ENCODE measurements at places on chromosomes 5 and 9.

DNA sequence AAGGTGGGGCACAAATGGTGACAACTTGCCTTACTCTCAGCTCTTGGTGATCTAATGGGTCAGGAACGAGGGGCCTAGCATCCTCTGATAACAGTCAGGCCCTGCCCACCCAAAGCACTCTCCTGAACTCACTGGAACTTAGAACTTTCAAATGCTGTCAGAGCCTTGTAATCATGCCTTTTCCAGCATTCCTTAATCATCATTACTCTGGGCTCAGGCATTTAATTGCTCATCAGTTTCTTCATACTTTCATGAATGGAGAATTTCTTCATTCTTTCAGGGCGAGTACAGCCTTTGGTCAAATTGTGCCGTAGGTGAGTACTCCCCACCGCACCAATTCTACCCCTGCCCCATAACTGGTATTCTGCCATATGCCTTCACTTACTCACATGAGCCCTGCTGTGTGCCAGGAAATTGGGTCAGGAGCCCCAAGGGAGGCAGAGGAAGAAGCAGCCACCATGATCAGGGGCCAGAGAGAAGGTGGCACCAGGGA lies 30.2 kb upstream of the DUSP1 start:
- DNase-seq, result no peak

- no peak for DNase-seq
Observed at GRCh38 chr5:148471379-148471778, 87.6 kb downstream of the FBXO38 start.

DNA sequence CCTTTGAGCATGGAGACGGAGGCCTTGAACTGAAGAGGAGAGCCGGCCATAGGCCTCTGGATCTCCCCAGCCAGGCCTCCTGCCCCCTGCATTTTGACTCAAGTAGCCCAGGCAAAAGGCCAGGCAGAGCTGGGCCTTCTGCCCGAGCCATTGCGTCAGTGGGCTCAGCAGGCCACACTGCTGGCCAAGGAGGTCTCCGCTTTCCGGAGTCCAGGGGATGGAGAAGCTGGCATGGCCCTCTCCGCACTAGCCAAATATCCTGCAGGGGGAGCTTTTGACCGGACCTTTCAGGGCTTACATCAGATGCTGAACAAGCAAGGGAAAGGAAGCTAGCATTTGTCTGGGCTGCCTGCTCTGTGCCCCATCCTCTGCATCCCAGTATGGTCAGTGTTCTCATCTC lies 386.8 kb downstream of the TRIM36 start:
- DNase-seq, result no peak

DNA sequence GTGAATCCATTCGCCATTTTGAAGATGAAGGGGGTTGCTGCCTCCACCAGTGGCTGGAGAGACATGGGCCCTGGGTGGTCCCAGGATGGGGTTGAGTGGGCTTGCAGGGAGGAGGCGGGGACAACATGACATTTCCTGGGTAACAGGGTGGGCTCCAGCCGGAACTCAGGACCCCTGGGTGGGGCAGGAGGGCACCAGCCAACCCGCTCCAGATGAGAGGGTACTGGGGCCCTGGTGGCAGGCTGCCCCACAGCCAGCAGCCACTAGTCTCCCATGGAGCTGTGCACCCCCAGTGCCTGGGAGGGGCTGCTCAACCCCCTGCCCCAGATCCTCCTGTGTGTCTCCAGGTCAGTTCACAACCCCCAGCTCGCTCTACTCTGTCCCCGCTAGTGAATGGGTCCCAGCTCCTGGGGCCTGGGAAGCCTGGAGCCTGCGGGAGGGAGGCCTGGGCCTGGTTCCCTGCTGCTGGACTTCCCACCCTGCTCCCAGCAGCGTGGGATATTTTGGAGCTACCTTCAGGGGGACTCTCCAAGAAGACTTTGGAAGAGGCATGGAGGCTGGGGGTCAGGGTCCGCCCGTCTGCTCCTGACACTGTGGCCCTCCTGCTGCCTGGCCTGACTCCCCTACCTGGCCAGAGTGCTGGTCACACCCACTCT lies 55.9 kb downstream of the AHRR start:
- DNase-seq, result no peak

DNA sequence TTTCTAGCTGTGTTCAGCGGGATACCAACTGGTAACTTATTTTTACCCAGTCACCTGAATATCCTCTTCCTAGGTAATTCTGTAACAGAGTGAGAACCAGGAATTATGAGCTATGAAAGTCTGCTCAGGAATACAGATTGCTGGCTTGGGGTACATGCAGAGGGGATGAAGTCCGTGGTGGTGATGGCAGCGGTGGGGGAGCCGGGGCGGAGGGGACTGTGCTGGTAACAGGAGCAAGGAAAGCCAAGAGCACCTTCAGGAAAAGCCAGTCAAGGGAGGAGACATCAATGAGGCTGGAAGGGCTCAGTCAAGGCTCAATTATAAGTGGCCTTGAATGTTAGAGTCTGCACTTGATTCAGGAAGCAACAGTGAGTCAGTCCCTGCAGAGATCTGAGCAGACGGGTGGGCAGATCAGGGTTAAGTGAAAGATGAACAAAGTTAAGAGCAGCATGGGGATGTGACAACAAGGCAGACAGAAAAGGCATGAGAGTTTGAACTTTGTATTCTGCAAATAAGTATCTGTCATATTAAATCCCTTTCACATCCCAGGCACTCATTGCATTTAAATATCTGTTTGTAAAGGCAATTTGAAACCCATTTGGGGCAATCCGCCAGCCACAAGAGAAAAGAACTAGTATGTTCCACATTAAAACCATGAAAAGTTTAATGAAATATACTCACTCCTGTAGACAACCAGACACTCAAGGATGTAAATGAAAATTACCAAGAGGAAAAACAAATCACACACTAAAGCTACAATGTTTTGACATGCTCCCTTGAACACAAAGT lies 101.2 kb downstream of the TTC39B start:
- DNase-seq, result no peak

DNA sequence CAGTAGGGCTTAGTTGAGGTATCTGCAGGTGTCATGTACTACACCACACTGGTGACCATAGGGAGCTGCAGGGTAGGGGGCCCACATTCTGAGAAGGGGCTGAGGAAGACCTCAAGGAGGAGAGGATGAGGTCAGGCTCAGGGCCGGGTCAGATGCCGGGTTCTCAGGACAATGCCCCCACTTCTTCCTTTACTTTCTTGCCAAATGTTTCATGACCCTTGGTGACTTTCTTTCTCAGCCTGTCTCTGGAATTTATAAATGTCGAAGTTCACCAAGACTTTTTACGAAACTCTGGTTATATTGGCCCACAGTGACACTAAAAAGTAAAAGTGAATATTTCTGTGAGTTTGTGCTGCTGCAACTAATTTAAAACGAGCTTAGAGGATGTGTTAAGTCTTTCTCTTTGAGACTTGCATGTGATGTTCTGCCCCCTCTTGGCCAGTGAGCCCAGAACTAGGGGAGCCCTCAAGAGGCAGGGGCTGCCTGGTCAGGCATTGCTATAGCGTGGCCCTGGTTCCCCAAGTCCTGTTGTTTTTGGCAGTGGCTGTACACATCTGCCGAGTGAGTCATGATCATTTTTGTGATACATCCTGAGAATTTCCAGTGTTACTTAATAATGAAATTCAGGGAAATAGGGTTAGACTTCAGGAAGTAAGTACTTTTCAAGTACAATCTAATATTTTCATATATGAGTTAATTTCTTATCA lies 11.2 kb downstream of the ACO1 start:
- no peak for DNase-seq

DNA sequence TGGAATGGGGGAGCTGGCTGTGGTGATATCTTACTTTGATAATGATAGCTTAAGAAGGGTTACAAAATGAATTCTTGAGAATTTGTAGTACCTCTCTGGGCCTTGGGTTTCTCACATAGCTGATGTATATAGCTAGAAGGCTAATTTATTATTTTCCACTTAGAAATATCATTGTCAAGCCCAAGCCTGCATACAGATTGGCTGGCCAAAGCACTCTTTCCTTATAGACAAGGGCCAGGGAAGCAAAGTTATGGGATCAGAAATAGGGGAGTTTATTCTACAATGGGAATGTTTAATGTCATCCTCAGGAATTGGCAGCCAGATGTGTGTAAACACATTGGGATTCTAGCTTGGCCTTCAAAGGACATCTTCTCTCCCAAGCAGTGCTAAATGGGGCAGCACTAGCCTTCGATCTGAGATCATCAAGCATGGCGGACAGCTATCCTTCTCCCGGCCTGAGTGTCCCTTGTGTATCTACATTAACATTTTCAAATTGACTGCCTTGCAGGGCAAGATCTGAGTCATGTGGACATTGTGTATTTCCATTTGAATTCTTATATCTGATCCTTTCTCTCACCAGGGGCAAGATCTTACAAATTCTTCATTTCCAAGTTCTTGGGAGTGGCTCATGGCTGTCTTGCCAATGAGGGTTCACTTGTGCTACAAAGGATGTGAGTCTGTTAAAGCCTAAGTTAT lies 457.2 kb downstream of the ARHGEF28 start:
- DNase-seq, result no peak

DNA sequence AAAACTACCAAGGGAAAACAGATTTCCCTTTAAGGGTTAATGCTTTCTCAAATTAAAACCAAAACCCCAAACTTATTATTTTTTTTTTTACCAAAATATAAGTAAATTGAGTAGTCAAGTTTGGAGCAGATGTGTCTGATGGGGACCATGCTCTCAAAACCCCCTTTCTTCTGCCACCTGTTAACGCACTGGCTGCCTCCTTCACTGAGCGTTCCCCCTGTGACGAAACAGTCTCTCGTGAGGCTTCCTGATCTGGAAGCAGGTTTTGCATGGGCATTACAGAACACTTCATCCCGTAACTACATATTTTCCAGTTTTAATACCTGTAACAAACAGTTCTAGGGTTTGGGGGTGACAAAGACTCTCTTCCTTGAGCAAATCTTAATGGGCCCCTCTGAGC lies 59.4 kb downstream of the ANKH start:
- no peak for DNase-seq

GRCh38 chr5:147403651-147404640 lies 105.9 kb downstream of the DPYSL3 start:
- no peak for DNase-seq

DNA sequence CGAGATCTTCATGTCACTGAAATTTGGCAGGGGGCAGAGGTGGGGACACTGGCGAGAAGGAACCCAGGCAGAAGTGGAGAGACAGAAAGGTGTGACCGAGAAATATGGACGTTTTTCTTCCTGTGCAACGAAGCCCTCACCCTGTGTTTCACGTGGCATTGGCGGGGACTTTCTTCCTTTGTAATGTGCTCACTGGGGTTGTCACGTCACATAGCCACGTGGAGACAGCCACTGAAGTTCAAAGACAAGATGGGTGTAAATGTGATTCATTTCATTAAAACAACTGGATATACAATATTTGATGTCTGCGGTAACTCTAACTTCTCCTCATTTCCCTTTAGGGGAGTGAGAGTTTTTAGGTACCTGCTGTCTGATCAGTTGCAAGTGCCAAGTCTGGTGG lies 225.7 kb downstream of the FSTL4 start:
- no peak for DNase-seq

DNA sequence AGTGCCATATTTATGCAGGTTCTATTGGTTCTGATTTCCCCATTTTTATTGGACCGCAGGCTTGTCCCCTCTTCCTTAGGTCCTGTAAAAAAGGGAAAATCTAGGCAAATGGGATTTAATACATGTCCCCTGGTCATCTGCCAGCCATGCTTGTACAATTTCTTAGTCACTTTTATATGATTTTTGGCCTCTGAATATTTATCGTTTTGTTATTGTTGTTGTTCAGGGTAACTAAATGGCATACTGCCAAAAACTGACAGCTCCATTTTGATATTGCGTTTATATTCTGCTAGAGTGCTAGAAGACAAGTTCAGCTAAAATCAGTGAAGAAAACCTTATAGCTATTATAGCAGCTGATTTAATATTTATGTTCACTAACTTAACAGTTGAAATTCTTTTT lies 770.2 kb upstream of the FAM174A start:
- DNase-seq, result no peak

DNA sequence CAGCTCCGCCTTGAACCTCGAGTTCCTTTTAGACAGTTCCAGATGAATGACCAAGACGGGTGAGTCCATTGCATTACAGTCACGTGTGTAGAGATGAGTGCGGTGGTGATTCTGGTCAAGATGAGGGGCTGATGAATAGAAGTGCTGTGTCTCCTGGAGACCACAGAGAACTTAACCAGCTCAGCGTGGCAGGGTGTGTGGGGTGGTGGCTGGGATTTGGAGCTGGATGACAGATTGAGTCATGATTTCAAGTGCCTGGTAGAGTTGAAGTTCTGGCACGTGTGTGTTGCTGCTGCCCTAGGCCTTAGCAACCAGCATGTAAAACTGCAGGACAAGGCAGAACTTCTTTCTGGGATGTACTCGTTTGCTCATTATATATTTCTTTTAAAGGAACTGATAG lies 53.3 kb downstream of the PRRC2B start:
- no peak for DNase-seq

DNA sequence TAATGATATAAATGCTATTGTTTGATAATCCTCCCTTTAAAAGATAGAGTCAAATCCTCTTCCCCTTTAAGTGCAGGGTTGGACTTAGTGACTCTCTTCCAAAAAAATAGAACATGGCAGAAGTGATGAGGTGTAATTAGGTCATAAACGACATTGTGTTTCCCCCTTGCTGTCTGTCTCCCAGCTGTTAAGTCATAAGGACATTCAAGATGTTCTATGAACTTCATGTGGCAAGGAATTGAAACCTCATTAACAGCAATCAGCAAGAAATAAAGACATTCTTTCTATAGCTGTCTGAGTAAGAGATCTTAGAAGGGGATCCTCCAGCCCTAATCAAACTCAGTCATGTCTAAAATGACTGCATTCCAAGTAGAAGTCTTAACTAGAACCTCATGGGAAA lies 3.3 kb upstream of the SLC25A46 start:
- no peak for DNase-seq

GRCh38 chr5:71883742-71884103 lies 164.6 kb downstream of the CARTPT start:
- DNase-seq, result no peak

- no peak for DNase-seq
Observed at GRCh38 chr5:101969742-101970141, 326.3 kb downstream of the SLCO4C1 start.

DNA sequence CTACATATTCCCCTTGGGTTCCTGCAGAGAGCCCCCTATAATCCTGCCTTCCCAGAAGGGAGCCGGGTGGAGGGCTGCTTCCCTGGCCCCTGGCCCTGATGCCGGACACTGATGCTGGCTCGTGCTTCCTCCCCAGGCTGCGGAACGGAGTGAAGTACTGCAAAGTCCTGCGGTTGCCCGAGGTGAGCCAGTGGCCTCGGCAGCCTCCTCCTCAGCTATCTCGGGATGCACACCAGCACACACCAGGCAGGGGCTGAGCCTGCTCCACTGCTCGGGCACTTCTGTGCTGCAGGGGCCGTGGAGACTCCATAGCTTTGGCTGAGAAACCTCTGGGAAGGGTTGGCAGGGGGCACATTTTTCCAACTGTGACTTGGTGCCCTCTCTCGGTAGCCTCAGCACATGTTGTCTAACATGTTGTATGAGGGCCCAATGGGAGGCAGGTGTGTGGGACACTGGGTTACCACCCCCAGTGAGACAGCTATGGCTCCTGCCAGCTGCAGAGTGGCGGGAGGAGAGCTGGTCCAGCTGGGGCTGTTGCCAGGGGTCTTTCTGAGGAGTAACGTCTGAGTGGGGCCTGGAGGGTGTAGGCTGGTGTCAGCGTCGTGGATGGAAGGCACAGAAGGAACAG lies 38.4 kb downstream of the USP20 start:
- no peak for DNase-seq

GRCh38 chr9:33130961-33131789 lies 36.0 kb downstream of the B4GALT1 start:
- DNase-seq, result no peak

- no peak for DNase-seq
Observed at GRCh38 chr5:14920121-14920520, 48.5 kb upstream of the ANKH start.

- no peak for DNase-seq
Observed at GRCh38 chr9:4852419-4852818, 59.7 kb downstream of the RCL1 start.

Data from left renal cortex interstitium (tissue), 4 donors.